Left ventricle myocardium inferior (tissue), 1 donor: ENCODE measurements at places on chromosomes 5 and 9. TPM values are rescaled to one million over a fixed set of nuclear protein-coding genes. Genes with fewer than 3 reads are reported as not detected.

- no peaks in the 10 kb centered on the region for H3K27me3 ChIP-seq
- no peaks in the 10 kb centered on the region for H3K36me3 ChIP-seq
- H3K4me1 ChIP-seq = no peaks in the 10 kb centered on the region
These were observed 52.7 kb upstream of the OTULINL start for GRCh38 chr5:14528926-14529325.

DNA sequence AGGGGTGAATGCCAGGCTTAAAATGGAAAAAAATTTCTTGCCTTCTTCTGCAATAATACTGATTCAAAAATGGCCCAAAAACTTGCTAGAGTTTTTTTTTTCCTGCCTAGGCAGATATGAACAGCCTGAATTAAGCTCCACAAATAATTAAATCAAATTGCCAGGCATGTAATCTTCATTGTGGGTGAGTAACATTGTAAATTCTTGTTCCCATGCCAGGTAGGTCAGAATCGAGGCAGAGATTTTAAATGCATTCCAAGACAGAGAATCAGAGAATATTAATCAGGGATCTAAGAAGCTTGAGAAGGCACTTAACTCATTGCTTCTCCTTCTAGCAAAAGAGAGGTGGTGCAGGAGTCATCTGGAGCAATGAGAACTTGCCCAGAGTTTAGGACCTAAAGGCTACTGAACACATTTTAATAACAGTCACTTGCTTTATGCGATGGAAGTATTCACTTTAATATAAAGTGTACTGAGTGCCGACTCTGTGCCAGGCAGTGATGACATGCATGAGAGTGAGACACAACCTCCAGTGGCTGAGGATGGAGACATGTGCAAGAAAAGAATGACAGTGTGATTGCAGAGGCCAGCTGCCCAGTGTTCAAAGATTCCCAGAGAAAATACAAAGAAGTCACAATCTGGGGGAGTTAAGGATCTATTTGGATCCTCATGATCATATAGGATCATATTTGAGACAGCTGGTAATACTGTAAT, 102.3 kb downstream of the APBA1 start:
- peaks cover 12% of the 10 kb centered on the region for H3K4me1 ChIP-seq
- H3K27ac ChIP-seq = no peak overlapping the region
- no peaks in the 10 kb centered on the region for H3K27me3 ChIP-seq

The XRCC4 gene
- total RNA-seq = 5.2 TPM

The SPACA9 gene
- total RNA-seq = 5.7 TPM
